Ascending aorta (tissue), 2 donors: ENCODE measurements at places on chromosomes 2 and 18. TPM values are rescaled to one million over a fixed set of nuclear protein-coding genes. Genes with fewer than 3 reads are reported as not detected.

CEP76 gene
- total RNA-seq: 10.3 TPM

NT5DC4 gene
- not detected for total RNA-seq

MDH1B gene
- not detected for total RNA-seq

SOS1 gene
- 11.3 TPM for total RNA-seq

CD207 gene
- not detected for total RNA-seq

REG3A gene
- not detected for total RNA-seq

SLC9A4 gene
- not detected for total RNA-seq

DNA sequence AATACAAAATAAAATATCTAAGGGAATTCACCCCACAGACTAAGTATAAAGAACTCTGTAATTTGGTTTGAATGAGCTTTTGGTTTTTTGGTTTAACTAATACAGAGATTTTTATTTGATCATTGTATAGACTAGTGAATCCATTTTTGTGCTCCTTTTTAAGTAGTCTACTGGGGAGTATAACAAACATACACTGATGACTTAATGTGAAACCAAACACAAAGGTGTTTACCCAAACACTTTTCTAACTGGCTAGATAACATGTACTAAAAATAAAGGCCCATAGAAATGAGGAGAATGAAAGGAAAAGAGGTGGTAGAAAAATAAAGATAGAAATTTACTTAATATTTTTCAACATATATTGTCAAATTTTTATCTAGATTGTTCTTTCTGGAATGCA is 146.0 kb downstream of the NRXN1 start:
- H3K36me3 ChIP-seq: no peaks in the 10 kb centered on the region

DNA sequence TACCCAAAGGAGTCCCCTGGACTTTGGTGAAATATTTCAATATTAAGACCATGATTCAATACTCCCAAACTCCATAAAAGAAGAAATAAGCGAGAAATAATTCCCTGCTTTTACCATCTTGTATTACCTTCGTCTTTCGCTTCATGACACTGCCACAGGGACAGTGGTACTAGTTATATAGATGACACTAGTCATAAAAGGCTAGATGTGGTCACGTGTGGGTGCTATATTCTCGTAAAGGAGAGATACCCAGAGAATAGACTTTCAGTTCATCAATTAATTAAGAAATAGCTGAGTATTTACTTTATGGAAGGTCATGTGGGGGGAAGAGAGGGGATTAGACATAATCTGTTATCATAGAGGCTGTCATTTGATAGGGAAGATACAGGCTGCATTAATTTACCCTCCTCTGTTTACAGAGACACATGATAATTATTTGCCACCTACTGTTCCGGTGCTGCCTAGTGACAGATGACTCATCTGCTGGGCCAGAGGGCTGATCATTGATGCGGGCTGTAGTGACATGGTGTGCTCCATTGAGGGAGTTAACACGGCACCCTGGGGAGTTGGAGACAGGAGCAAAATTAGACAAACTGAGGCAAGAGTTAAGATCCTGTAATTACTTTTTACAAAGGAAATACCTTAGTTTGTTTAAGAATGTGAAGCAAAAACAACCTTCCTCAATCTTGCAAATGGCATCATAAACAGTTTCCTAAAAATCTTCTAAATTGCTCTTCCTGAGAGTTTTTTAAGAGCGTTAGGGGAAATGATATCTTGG is 78.2 kb upstream of the ITGB6 start:
- H3K4me1 ChIP-seq: no peaks in the 10 kb centered on the region
- H3K4me3 ChIP-seq: no peak overlapping the region
- H3K27me3 ChIP-seq: no peaks in the 10 kb centered on the region

GRCh38 chr2:168912901-168913369 is 11.8 kb downstream of the G6PC2 start:
- no peaks in the 10 kb centered on the region for H3K36me3 ChIP-seq
- no peak overlapping the region for H3K4me3 ChIP-seq
- no peaks in the 10 kb centered on the region for H3K27me3 ChIP-seq

GRCh38 chr2:135745545-135745944 is 3.9 kb downstream of the UBXN4 start:
- no peak overlapping the region for H3K27ac ChIP-seq
- H3K4me3 ChIP-seq: no peak overlapping the region
- H3K27me3 ChIP-seq: no peaks in the 10 kb centered on the region
- no peak for DNase-seq

- DNase-seq: no peak
- no peak overlapping the region for H3K4me3 ChIP-seq
- H3K4me1 ChIP-seq: no peaks in the 10 kb centered on the region
- H3K27ac ChIP-seq: no peak overlapping the region
- no peaks in the 10 kb centered on the region for H3K36me3 ChIP-seq
Observed at GRCh38 chr2:29583548-29584156, 337.7 kb downstream of the ALK start.

- H3K36me3 ChIP-seq: no peaks in the 10 kb centered on the region
- DNase-seq: no peak
- H3K27ac ChIP-seq: no peak overlapping the region
- no peak overlapping the region for H3K4me3 ChIP-seq
- no peaks in the 10 kb centered on the region for H3K27me3 ChIP-seq
Observed at GRCh38 chr2:48092846-48093803, 186.8 kb upstream of the FBXO11 start.

- peaks cover 51% of the 10 kb centered on the region for H3K27me3 ChIP-seq
- no peak for DNase-seq
- H3K36me3 ChIP-seq: no peaks in the 10 kb centered on the region
- H3K4me1 ChIP-seq: peaks cover 38% of the 10 kb centered on the region
- H3K4me3 ChIP-seq: peak overlapping the region; percentile 54
- H3K27ac ChIP-seq: no peak overlapping the region
Observed at GRCh38 chr2:218982586-218983262, 2.3 kb downstream of the FEV start.

DNA sequence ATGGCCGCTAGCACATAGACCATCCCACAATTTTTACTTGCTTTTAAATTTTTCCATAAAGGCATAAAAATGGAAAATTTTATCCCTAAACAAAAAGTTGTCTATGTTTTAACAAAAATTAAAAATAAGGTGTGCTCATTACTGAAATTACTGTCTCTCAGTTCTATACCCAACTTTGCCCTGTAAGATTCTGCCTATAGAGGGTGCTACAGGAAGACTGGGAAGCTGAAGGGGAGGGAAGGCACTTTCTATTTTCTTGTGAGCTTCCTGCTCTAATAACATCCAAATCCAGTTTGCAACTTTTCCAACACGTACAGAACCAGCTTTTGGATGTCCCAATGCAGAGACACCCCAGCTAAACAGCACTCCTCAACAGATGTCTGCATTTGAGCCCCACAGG is 666.9 kb downstream of the PLCL1 start:
- no peaks in the 10 kb centered on the region for H3K36me3 ChIP-seq
- no peaks in the 10 kb centered on the region for H3K4me1 ChIP-seq
- no peak overlapping the region for H3K27ac ChIP-seq
- no peak for DNase-seq
- H3K4me3 ChIP-seq: no peak overlapping the region
- no peaks in the 10 kb centered on the region for H3K27me3 ChIP-seq

GRCh38 chr2:132400169-132400900 is 16.3 kb upstream of the GPR39 start:
- no peaks in the 10 kb centered on the region for H3K4me1 ChIP-seq
- H3K4me3 ChIP-seq: no peak overlapping the region
- DNase-seq: no peak
- H3K36me3 ChIP-seq: no peaks in the 10 kb centered on the region
- no peaks in the 10 kb centered on the region for H3K27me3 ChIP-seq

DNA sequence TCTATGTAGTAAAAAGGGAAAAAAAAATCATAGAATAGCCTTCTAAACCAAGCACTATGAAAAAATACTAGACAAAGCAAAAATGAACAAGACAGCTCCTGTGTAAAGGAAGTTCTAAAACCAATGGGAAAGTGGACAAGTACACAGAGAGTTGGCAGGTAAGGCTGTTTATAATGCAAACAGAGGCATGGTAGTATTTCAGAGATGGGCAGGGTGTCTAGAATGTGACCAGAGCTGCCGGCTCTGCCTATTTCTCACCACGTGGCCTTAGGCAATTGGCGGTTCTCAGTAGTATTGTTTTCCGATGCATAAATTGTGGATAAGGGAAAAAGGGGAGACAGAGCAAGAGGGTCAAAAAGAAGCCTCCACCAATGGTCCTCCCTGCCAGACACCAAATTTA is 173.6 kb downstream of the ANKRD30B start:
- H3K27me3 ChIP-seq: no peaks in the 10 kb centered on the region
- no peak overlapping the region for H3K4me3 ChIP-seq
- no peak for DNase-seq
- H3K4me1 ChIP-seq: no peaks in the 10 kb centered on the region
- no peak overlapping the region for H3K27ac ChIP-seq

- no peaks in the 10 kb centered on the region for H3K36me3 ChIP-seq
- DNase-seq: no peak
- H3K27me3 ChIP-seq: no peaks in the 10 kb centered on the region
- H3K4me1 ChIP-seq: no peaks in the 10 kb centered on the region
- H3K27ac ChIP-seq: no peak overlapping the region
Observed at GRCh38 chr2:133812826-133813617, 244.8 kb upstream of the NCKAP5 start.

GRCh38 chr2:15570104-15570503 is 9.0 kb upstream of the NBAS start:
- DNase-seq: no peak
- no peaks in the 10 kb centered on the region for H3K4me1 ChIP-seq
- H3K27me3 ChIP-seq: no peaks in the 10 kb centered on the region
- no peaks in the 10 kb centered on the region for H3K36me3 ChIP-seq
- no peak overlapping the region for H3K4me3 ChIP-seq

GRCh38 chr2:175955136-175955535 is 46.9 kb downstream of the LNPK start:
- H3K27ac ChIP-seq: no peak overlapping the region
- H3K27me3 ChIP-seq: no peaks in the 10 kb centered on the region
- H3K4me3 ChIP-seq: no peak overlapping the region
- peaks cover 7% of the 10 kb centered on the region for H3K36me3 ChIP-seq
- H3K4me1 ChIP-seq: no peaks in the 10 kb centered on the region

- no peaks in the 10 kb centered on the region for H3K27me3 ChIP-seq
- H3K4me1 ChIP-seq: peaks cover 54% of the 10 kb centered on the region
- DNase-seq: no peak
- no peak overlapping the region for H3K27ac ChIP-seq
Observed at GRCh38 chr2:231184319-231184718, 14.1 kb upstream of the ARMC9 start.

DNA sequence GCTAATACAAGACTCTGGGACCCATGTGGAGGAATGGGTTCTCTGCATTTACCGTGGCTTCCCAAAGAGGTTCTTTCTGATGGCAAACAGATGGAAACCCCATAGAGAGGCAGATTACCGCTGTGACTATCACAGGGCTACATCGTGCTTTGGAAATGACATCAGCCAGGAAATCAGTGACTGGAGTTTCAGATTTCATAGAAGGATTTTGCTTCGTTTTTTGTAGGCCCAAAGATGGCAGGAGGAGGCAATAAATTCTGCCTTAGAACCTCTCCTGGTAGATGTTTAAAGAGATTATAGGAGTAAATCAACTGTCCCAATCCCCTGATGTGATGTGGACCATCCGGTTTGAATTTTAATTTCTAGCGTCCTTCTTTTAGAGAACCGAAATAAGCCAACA is 214.1 kb downstream of the AGPS start:
- H3K27ac ChIP-seq: no peak overlapping the region
- no peaks in the 10 kb centered on the region for H3K27me3 ChIP-seq
- H3K4me3 ChIP-seq: no peak overlapping the region
- no peaks in the 10 kb centered on the region for H3K36me3 ChIP-seq

- peak overlapping the region; percentile 90 for H3K27ac ChIP-seq
- DNase-seq: no peak
- no peaks in the 10 kb centered on the region for H3K27me3 ChIP-seq
- H3K36me3 ChIP-seq: peaks cover 6% of the 10 kb centered on the region
- peaks cover 67% of the 10 kb centered on the region for H3K4me1 ChIP-seq
Observed at GRCh38 chr2:46985512-46985911, 69.9 kb upstream of the MCFD2 start.

- DNase-seq: no peak
- H3K36me3 ChIP-seq: no peaks in the 10 kb centered on the region
- no peaks in the 10 kb centered on the region for H3K27me3 ChIP-seq
- H3K4me1 ChIP-seq: peaks cover 17% of the 10 kb centered on the region
- H3K4me3 ChIP-seq: peak overlapping the region; percentile 91
Observed at GRCh38 chr18:79068341-79068936, 755 bp upstream of the ATP9B start.

DNA sequence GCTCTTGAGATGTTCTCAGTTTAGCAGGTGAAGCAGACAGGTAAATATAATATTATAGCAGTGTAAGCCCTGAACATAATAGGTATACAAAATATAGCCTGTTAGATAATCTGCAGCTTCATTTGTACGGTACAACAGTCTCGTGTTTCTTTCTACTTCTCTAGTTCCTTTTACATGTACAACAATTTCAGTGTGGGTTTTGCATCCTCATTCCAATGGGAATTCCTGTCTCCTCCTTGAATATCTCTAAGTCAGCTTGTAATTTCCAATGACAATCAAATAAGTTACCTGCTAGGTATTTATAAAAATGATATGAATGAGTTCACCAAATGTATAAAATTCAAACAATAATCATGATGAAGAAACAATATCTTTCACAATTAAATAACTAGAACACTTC is 330.0 kb upstream of the RND3 start:
- H3K27me3 ChIP-seq: no peaks in the 10 kb centered on the region
- DNase-seq: no peak
- no peak overlapping the region for H3K4me3 ChIP-seq
- no peaks in the 10 kb centered on the region for H3K4me1 ChIP-seq
- no peak overlapping the region for H3K27ac ChIP-seq

DNA sequence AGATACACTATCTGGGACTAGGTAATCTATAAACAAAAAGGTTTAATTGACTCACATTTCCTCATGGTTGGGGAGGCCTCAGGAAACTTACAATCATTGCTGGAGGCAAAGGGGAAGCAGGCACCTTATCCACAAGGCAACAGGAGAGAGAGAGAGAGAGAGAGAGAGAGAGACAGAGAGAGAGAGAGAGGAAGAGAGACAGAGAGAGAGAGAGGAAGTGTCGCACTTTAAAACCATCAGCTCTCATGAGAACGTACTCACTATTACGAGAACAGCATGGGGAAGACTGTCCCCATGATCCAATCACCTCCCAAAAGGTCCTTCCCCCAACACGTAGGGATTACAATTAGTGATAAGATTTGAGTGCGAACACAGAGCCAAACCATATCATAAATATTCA is 253.5 kb upstream of the TRIB2 start:
- H3K36me3 ChIP-seq: no peaks in the 10 kb centered on the region
- DNase-seq: no peak
- H3K4me3 ChIP-seq: no peak overlapping the region
- H3K4me1 ChIP-seq: no peaks in the 10 kb centered on the region
- H3K27ac ChIP-seq: no peak overlapping the region

GRCh38 chr2:217412277-217412676 is 552.4 kb upstream of the TNP1 start:
- H3K4me1 ChIP-seq: peaks cover 3% of the 10 kb centered on the region
- no peaks in the 10 kb centered on the region for H3K27me3 ChIP-seq
- no peak for DNase-seq
- no peaks in the 10 kb centered on the region for H3K36me3 ChIP-seq
- H3K27ac ChIP-seq: peak overlapping the region; percentile 41
